ENCODE measurements at places on chromosomes 11 and 22.

GRCh38 chr11:2366276-2366675 is 10.8 kb upstream of the CD81 start:
- peak; percentile 48 for DNase-seq

DNA sequence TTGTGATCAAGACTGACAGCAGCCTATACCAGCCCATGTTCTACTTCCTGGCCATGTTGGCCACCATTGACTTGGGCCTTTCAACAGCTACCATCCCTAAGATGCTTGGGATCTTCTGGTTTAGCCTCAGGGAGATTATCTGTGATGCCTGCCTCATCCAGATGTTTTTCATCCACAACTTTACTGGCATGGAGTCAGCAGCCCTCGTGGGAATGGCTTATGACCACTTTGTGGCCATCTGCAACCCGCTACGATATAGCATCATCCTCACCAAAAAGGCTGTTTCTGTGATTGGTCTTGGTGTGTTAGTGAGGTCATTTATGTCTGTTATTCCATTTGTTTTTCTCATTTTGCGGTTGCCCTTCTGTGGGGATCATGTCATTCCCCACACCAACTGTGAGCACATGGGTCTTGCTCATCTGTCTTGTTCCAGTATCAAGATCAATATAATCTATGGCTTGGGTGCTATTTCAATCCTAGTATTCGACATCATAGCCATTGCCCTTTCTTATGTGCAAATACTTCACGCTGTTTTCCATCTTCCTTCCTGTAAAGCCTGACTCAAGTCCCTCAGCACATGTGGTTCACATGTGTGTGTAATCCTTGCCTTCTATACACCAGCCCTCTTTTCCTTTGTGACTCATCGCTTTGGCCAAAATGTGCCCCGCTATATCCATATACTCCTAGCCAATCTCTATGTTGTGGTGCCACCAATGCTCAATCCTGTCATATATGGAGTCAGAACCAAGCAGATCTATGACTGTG is 23.6 kb downstream of the OR52E1 start:
- no peak for DNase-seq

- no peak for DNase-seq
These were observed 4.4 kb upstream of the KCNJ11 start for GRCh38 chr11:17392872-17393271.

DNA sequence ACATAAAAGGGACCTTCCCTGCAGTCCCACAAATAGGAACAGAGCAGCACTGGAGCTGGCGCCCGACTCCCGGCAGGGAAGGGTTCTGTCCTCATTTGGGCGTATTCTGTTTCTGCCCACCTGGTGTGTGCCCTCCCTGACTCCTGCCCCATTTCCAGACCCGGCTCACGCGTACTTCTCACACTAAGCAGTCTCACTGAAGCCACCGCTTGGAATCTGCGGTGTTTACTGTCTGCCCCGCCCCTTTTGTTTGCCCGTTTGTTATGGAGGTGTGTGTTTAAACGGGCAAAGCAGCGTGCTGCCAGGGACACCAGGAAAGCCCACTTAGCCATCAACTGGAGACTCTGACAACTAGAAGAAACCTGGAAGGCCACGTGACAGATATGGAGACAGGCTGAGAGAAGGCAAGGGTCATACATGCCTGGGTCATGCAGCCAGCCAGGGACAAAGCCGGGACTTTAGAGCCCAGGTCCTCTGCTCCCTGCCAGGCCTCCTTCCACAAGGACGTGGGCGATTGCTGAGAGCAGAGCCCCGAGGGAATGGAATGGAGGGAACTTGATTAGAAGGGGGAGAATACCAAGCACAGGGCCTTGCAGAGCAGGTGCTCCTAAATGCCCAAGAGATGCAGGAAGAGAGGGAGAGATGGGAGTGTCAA is 8.7 kb upstream of the EFCAB6 start:
- no peak for DNase-seq

- DNase-seq, result no peak
These were observed 29.8 kb upstream of the NFAM1 start for GRCh38 chr22:42462016-42462415.

- no peak for DNase-seq
These were observed 7.0 kb upstream of the RDX start for GRCh38 chr11:110303414-110303826.

GRCh38 chr11:70517988-70518907 is 119.9 kb downstream of the CTTN start:
- DNase-seq, result no peak

DNA sequence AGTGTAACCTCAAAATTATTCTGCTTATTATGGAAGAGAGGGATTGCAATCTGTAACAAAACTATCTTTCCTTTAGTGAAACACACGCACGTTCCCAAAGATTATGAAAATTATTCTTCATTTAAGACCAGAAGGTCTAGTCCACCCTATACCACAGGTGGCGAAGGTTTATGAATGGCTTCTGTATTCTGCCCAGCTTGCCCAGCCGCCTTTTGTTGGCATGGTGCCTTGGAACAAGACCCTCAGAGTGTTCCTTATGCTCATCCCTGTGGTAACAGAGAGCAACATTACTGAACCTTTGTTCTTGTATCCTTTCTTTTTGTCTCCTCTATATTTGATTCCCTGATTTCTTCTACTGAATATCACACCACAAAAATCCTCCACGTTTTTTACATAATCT is 116.4 kb downstream of the FAR1 start:
- no peak for DNase-seq

DNA sequence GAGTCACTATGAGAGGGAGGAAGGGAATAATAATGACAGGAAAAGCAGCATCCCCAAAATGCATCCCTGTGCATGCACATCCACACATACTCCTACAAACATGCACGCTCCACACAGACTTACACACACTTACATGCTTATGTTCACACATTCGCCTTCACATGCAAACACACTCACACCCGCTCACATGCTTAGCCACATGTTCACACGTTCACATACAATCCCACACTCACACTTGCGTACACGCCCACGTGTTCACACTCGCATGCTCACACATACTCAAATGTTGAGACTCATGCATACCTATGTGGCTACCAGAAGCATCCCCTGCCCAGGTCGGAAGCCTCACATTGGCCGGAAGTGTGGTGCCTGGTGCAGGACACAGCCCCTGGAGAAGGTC is 372.1 kb downstream of the MN1 start:
- DNase-seq, result no peak

DNA sequence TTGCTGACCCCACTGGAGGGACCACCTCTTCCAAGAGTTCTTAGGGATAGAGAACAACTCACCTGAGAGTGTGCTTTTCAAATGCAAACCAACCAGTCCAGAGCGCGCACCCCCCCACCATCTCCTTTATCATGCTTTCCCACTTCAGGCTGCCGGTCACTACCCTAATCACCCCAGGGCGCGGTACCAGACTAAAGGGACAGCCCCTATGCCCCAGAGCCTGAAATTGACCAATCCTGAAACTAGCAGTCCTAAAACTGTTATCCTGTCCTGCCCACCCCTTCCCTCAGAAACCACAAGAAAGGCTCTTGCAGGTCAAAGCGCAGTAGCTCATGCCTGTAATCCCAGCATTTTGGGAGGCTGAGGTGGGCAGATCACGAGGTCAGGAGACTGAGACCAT is 37.0 kb downstream of the NEAT1 start:
- no peak for DNase-seq

- DNase-seq, result no peak
These were observed 132.6 kb upstream of the SERPIND1 start for GRCh38 chr22:20641198-20641892.

GRCh38 chr11:106714199-106714598 is 304.1 kb downstream of the GUCY1A2 start:
- no peak for DNase-seq

- no peak for DNase-seq
These were observed 10.5 kb downstream of the IGSF22 start for GRCh38 chr11:18715476-18715875.

DNA sequence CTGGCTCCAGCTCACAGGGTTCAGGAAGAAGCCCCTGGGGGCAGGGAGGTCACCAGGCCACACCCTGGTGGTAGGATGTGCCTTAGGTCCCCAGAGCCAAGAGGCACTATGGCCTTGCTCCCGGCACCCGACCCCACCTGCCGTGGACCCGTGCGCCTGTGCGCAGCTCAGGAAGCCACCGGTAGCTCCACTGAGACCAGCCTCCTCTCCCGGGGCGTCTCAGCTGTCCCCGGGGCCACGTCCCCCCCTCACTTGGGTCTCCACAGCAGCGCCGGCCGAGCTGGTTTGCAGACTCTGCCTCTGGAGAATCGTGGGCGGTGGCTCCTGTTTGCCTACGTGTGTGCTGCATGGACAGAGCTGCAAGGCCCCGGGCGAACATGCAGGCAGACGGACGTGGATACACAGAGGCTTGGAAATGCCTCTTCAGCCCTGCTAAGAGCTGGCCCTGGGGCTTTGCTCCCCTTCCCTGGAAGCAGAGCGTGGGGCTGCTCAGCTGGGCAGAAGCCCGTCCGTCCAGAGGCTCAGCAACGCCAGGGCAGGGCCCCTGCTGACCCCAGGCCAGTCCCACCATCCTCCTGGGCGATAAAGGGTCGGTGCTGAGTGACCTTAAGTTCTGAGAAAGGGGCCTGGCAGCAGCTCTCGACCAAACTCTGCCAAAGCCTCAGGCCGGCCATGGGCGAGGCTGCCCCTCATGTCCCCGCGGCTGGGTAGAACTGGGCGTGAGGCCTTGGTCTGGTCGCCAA is 15.3 kb upstream of the MUC5B start:
- no peak for DNase-seq

DNA sequence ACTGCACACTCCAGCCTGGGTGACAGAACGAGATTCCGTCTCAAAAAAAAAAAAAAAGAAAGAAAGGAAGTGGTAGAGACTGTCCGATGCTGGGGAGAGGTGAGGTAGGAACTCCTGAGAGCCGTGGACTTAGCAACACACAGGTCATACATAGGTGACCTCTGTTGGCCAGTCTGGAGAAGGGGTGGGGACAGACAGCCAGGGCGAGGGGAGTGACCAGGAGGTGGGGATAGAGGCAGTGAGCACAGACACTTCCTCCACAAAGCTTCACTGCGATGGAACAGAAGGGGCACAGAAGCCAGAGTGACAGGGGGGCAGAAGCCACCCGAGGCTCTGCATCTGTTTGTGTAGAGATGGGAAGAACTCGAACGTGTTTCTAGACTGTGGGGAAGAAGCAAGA is 47.1 kb downstream of the MYH9 start:
- DNase-seq, result no peak

- DNase-seq, result no peak
These were observed 429.0 kb downstream of the MIAT start for GRCh38 chr22:27086080-27087044.

DNA sequence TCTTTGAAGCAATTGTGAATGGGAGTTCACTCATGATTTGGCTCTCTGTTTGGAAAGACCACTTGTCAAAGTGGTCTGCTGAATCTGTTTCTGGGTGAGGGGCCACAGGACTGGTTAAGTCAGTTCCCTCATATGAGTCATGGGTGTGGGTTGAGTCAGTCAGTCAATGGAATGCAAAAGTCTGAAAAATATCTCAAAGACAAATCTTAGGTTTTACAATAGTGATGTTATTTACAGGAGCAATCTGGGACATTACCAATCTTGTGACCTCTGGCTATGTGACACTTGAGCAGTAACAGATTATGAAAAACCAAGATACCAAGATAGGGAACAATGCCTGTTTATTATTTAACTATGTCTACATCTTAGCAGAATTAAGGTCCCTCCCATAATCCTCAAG is 311.6 kb downstream of the AASDHPPT start:
- no peak for DNase-seq

DNA sequence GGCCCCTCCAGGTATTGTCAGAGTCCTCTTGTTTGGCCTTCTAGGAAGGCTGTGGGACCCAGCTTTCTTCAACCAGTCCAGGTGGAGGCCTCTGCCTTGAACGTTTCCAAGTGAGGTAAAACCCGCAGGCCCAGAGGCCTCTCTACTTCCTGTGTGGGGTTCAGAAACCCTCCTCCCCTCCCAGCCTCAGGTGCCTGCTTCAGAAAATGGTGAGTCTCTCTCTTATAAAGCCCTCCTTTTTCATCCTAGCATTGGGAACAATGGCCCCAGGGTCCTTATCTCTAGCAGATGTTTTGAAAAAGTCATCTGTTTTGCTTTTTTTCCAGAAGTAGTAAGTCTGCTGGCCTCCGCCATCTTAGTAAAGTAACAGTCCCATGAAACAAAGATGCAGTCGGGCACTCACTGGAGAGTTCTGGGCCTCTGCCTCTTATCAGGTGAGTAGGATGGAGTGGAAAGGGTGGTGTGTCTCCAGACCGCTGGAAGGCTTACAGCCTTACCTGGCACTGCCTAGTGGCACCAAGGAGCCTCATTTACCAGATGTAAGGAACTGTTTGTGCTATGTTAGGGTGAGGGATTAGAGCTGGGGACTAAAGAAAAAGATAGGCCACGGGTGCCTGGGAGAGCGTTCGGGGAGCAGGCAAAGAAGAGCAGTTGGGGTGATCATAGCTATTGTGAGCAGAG is at the start of gene CD3E:
Gene CD3E (plus strand): TSS at position 163 of the 681 bp plus-strand sequence. CDS start 223 bp downstream, at position 386.
- DNase-seq, result no peak

GRCh38 chr11:113634940-113635575 is 71.0 kb downstream of the TMPRSS5 start:
- no peak for DNase-seq

- DNase-seq, result no peak
These were observed 4.2 kb downstream of the TCIRG1 start for GRCh38 chr11:68043029-68043348.

GRCh38 chr22:24446260-24446611 is 18.8 kb downstream of the ADORA2A start:
- DNase-seq, result no peak

DNA sequence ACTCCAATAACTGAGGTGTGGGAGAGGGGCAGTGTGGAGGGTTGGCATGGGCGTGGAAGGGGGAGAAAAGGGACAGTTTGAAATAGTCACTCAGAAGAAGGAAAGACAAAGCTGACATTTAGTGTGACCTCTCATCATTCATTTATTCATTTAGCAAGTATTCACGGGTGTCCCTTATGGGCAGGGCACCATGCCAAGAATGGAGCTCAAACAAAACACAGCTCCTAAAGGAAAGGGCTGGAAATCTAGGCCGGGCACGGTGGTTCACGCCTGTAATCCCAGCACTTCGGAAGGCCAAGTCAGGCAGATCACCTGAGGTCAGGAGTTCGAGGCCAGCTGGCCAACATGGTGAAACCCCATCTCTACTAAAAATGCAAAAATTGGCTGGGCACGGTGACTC is 19.4 kb upstream of the DGKZ start:
- DNase-seq, result no peak

DNA sequence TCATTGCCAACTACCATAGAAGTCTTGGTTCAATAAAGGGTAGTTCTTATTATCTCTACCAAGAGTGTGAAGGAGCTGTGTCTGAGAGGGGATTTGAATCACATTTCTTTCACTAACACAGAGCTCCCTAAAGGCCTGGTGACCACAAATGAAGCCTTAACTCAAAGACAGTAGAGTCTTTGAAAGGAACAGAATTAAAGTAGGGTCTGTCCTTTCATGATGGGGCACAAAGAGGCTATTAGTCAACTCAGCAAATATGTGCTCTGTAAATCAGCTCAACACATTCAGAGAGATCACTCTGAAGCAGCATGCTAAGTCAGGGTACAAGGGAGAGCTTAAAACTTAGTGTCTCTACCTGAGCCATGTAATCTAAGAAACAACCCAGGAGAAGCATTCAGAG is 212.4 kb upstream of the SYN3 start:
- DNase-seq, result no peak

- DNase-seq, result no peak
These were observed 12.8 kb upstream of the SMIM38 start for GRCh38 chr11:69142895-69143294.

- DNase-seq, result no peak
These were observed 164.9 kb downstream of the MIAT start for GRCh38 chr22:26822313-26822712.

- no peak for DNase-seq
These were observed 9.4 kb downstream of the UEVLD start for GRCh38 chr11:18578975-18579598.

- no peak for DNase-seq
These were observed 8.6 kb upstream of the LRRC10B start for GRCh38 chr11:61499816-61500491.

- no peak for DNase-seq
These were observed 57.1 kb downstream of the TRAF6 start for GRCh38 chr11:36452961-36453360.

Data from C1 segment of cervical spinal cord (tissue), 14 donors.